NCI-H2227 treated with DMSO at 0.1 percent for 48 hours (cell line): ENCODE measurements at places on chromosomes 4 and X.

DNA sequence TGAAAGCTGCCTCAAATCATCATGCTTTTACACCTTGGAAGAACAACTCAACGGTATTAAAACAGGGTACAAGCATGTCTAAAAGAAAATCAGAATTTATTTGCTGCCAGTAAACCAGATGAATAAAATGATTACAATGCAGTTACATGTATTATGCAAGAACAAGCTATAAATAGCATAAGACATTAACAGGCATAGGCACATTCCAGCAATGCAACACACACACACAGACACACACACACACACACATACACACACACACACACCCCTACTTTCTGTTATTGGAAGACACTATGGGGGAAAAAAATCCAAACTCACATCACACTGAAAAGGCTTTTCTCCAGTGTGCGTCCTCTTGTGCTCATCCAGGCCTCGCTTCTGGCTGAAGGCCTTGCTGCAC is 212.5 kb downstream of the PRDM5 start:
- no peak for DNase-seq

GRCh38 chr4:82644734-82645126 is 82.9 kb upstream of the TMEM150C start:
- no peak for DNase-seq

- no peak for DNase-seq
Measured at GRCh38 chr4:82638479-82638878, 76.7 kb upstream of the TMEM150C start.

GRCh38 chr4:7487998-7488671 is 53.4 kb upstream of the PSAPL1 start:
- DNase-seq: no peak

DNA sequence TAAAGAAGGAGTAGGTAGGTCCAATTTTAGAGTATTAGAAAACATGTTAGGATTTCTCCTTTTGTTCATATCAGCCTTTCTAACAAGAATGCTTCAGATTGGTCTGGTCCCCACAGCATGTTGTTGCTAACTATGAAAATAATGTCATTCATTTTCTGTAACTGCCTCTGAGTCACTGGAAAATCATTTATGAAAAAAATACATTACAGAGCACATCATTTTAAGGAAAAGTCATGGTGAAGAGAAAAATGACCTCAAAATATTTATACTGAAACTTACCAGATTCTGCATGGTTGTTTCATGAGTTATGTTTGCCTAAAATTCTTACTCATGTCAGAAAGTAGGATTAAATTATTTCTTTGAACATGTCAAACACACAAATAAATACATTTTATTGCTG is 35.2 kb downstream of the DTHD1 start:
- no peak for DNase-seq

GRCh38 chr4:77911842-77912450 is 49.3 kb downstream of the MRPL1 start:
- DNase-seq: no peak

- no peak for DNase-seq
Measured at GRCh38 chr4:4695497-4695896, 153.6 kb upstream of the STX18 start.

- no peak for DNase-seq
Measured at GRCh38 chr4:128775916-128776315, 33.6 kb upstream of the JADE1 start.
